Activated CD4-positive, alpha-beta T cell treated with anti-CD3 and anti-CD28 coated beads, Interleukin-2, amount 50 U/mL, for 16 hours (primary cell): ENCODE measurements at places on chromosomes 2 and 18.

DNA sequence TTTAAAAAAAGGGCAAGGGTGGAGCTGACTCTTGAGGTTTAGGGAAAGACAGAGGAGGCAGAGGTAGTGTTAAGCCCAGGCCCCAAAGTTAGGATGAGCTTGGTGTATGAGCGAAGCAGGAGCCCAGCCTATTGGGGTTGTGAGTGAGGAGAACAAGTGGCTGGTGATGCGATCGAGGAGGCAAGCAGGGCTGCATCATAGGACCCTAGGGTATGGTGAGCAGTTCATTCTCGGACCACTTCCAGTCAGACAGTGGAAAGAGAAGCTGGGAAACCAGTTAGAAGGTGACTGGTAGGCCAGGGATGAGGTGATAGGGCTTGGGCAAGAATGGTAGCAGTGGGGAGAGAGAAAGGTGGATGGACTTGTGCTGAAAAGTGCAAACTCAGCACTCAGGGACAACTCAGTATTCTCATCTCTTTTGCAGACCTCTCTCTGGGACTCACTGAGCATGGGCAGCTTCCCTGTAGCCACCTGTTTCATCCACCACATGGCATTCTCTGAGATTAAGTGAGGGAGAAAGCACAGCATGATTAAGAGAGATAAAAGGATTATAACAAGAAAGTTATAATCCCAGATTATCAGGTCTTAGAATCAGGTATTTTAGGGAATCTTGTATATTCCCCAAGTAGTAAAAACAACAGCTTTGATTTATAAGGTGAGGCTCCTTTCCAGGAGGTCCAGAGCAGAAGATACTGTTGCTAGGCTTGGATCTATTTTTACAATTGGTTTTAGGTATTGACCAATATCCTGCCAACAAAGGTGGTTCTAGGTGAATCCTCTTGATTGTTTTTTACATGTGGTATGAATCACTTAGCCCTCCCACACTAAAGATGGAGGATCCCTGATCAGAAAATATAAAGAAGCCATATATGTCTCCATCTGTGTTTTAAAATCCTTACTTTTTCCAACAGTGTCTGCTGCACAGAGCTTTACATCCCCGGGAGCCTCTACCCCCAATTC is 38.3 kb downstream of the XRCC5 start:
- no peak for DNase-seq

DNA sequence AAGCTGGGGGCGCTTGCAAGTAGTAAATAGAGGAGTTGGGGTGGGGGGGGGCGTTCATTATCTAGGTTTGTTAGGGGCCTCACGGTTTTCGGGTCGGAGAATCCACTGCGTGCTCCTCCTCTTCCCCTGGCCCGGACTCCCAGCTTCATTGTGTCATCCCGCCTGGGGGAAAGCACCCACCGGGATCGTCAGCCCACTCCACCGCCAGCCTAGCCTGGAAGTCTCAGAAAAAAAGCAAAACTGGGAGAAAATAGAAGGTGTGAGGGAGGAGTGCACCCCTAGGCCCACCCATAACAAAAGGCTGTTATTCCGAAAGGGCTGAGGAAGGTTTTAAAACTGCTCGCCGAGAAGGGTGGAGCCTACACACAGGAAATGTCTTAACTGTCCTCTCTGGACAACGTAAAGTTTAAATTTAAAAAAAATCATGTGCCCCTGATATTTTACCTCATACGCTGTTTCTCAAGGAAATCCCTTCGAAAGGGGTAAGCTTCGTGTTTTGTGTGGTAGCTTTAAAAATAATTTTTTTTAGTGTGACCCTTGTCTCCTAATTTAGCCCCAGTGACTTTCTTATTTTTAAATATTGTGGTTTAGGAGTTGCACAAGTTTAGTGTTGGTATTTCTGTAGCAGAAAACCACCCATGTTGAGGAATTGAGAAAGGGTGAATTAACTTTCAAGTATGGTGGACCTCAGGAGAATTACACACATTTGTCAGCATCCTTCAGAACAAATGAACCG is 104.2 kb downstream of the SPTBN1 start:
- DNase-seq: peak; percentile 64

DNA sequence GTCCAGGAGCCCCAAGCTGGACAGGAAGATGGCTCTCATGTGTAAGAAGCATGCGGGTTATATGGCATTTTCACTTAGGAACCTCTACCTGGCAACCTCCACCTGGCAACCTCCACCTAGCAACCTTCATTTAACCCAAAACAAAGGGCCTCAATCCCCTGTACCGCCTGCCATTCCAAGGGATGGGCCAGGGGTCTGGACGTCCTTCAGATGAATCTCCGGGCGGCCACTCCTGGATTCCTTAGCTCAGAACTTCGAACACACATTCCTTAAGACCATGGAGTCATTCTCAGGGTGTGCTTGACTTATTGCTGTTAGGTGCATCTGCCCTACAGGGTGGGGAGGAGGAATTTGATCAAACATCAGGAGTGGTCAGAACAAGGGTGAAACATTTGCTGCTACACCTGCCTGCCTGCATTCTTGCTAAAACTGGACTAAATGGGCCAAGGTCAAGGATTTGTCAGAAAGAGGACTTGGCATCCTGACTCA is 277.6 kb downstream of the PHLPP1 start:
- no peak for DNase-seq

GRCh38 chr2:156151351-156151750 is 181.2 kb downstream of the NR4A2 start:
- no peak for DNase-seq

- no peak for DNase-seq
Measured at GRCh38 chr18:64972545-64972944, 778.3 kb upstream of the CDH7 start.

GRCh38 chr2:102498414-102498813 is 25.4 kb downstream of the SLC9A4 start:
- DNase-seq: peak; percentile 10

- no peak for DNase-seq
Measured at GRCh38 chr2:85765081-85765731, 11.4 kb downstream of the ATOH8 start.

DNA sequence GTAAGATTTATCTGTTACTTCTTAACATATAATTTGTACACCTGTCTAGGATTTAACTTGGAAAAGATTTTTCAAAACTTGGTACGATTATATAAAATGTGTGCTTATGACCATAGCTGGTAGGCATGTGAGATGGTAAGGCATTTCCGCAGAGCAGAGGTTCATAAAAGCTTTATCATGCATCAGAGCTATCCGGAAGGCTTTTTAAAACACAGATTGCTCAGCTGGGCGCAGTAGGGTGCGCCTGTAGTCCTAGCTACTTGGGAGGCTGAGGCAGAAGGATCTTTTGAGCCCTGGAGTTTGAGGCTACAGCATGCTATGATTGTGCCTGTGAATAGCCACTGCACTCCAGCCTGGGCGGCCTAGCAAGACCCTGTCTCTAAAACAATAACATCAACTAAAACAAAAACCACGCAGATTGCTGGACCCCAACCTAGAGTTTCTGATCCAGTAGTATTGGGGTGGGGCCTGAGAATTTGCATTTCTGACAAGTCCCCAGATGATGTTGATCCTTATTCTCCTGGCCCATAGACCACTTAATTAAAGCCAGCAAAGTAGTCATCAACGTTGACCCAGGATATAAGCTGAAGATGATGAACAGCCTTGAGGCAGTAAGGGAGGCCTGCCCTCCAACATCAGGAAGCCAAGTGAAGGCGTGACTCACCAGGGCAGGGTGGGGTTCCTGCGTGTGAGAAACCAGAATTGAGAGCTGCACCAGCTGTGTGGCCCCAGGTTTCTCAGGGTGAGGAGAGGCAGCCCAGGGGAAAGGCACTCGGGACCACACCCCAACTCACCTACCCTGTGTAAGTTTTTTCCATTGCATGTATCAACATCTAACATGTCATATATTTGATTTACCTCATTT is 21.6 kb upstream of the SLC20A1 start:
- DNase-seq: peak; percentile 83

- DNase-seq: peak; percentile 82
Measured at GRCh38 chr2:102000813-102001766, 9.3 kb downstream of the IL1R2 start.

DNA sequence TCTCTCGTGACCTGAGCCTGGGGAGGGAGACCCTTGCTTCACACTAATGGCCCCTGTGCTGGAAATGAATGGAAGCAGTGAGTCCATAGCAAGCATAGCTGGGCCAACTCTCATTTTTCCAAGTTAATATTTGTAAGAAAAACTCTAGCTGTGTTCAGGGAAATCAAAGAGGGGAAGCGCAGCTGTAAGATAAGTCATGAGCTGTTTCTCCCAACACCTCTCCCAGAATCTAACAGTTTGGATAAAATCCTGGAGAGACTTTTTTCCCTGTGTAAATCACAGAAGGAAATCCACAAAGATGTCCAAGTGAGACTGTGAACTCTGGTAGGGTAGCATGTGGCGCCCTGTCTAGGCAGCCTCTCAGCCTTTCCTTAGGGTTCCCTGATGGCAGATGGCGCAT is 27.2 kb downstream of the EDAR start:
- no peak for DNase-seq

- DNase-seq: no peak
Measured at GRCh38 chr2:204255071-204255470, 290.2 kb upstream of the PARD3B start.

- no peak for DNase-seq
Measured at GRCh38 chr18:39172695-39173421, 1607.3 kb upstream of the CELF4 start.

DNA sequence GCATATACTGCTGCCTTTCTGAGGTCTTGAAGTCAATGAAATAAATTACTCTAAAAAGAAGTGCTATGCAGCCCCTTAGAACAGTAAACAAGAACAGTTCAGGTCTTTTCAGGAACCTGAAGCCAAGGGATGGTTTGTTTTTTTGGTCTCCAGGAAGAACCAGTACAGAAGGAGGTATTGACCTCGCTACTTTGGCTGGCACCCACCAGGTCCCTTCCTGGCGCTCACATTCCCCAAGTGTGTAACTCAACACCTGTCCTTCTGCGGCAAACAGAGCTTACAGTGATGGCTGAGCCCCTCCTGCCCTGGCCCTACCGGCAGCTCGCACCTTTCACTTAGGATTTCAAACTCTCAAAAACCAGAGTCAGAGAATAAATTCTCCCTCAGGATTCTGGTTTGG is 51.9 kb downstream of the SETBP1 start:
- DNase-seq: no peak

DNA sequence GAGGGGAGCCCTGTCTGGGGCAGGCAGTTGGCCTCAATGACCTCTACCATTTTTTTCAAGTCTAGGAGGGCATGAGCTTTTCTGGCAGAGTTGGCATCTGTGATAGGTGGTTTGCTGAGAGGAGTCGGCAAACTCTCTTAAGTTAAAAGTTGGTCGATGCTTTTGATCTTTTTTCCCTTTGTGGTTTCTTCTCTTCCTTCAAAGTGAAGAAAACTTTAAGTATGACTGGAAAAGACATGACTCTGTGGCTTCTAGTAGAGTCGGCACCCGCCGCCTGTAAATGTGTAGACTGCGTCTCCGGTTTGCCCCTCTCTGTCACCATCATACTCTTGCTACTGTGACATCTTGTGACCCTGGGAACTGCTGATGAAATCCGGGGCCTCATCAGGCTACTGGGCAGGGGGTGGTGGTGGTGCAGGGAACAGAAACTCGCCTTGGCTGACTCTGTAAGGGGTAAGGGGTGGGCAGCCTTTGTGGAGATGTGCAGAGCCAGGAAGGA is 21.1 kb downstream of the INPP5D start:
- peak; percentile 87 for DNase-seq

GRCh38 chr2:197804758-197805714 is 643 bp downstream of the PLCL1 start:
- DNase-seq: no peak

DNA sequence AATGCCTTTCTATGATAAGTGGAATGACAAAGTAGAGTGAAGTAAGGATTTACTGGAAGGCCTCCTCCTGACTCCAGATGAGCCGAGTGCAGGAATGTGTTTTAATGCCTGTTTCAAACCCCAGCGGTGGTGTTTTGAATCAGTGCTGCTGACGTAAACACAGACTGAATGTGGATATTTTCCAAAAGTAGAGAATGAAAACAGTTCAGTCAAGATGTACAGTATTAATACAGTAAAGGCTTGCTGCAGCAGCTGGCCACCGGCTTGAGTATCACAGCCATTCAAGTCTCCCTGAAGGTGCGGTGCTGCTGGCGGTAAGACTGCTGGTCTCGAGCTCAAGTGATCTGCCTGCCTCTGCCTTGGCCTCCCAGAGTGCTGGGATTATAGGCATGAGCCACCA is 46.7 kb downstream of the ARHGAP28 start:
- DNase-seq: no peak

DNA sequence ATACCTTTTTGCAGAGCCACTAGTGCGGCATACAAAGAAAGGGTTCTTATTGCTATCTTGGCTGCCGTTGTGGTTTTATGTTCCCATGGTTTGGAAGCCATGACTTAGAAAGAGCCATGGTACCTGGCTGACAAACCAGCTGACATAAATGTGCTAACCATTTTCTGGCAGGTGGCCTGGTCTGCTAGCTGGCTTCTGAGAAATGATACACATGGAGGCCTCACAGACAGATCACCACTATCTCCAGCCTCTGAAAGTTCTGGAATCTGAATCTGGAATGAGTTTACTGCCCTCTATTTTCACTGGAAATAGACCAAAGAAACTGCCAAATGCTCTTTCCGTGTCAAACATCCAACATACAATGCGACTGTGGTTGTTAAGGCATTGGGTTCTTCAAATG is 123.7 kb downstream of the QPCT start:
- no peak for DNase-seq

DNA sequence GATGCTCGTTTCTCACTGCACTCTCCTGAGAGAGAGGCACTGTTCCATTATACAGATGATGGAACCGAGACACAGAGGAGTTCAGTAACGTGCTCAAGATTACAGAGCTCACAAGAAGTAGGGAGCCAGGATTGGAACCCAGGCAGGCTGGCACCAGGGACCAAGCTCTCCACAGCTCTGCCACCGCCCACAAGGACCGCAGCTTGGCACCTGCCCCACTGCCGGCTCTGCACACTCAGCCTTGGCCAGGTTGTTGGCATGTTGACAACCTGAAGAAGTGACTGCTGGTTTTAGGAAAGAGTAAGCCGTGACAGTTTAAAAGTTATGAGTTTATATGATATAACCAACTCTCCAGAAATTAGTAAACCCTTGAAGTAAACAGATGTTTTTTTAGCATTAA is 48.0 kb upstream of the ITM2C start:
- no peak for DNase-seq

DNA sequence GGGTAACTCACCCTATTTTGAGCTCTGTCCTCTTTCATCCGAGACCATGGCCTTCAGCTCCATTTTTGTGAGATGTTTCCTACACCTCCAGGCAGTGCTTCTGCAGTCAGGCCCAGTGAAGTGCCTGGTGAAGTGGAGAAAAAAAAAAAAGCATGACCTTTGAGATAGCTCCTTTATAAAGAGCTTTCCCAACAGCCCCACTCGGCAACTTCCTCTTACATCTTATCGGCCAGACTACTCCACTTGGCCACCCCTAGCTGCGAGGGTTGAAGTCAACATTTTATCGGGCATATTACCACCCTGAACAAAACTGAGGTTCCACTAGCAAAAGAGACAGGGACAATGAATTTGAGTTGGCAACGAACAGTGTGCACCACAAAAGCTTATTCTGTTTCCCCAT is 124.8 kb upstream of the RNF152 start:
- DNase-seq: no peak
